ENCODE measurements at places on chromosomes 6 and 20.

- DNase-seq, result peak; percentile 47
Observed at GRCh38 chr6:52503851-52504781, 72.7 kb downstream of the TRAM2 start.

DNA sequence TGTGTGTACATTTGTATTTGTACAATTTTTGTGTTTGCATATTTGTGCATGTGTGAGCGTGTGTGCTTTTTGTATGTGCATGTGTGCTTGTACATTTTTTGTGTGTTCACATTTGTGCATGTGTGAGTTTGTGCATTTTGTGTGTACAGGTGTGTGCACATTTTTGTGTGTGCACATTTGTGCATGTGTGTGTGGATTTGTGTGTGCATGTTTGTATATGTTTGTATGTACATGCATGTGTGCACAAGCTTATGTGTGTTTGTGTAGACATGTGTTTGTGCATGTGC lies 28.9 kb downstream of the PRR18 start:
- no peak for DNase-seq

- no peak for DNase-seq
Observed at GRCh38 chr6:169229615-169230321, 23.9 kb downstream of the THBS2 start.

DNA sequence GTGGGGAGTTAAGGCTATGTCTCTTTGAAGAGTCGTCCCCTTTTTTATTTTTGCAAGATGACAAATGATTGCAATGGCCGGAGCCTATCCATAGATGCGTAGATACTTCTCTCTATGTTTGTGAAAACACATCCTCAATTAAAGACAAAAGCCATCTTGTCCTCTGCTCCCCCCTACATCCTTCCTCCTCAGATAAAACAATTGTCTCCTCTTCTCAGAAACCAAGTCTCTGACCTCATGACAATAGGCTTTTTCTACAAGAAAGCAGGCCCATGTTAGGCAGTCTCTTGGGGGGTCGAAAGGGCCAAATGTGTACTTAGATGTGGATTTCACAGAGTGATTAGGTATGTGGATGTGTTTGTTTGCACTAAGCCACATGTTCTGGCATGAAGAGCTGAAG lies 51.1 kb upstream of the SSTR4 start:
- no peak for DNase-seq

DNA sequence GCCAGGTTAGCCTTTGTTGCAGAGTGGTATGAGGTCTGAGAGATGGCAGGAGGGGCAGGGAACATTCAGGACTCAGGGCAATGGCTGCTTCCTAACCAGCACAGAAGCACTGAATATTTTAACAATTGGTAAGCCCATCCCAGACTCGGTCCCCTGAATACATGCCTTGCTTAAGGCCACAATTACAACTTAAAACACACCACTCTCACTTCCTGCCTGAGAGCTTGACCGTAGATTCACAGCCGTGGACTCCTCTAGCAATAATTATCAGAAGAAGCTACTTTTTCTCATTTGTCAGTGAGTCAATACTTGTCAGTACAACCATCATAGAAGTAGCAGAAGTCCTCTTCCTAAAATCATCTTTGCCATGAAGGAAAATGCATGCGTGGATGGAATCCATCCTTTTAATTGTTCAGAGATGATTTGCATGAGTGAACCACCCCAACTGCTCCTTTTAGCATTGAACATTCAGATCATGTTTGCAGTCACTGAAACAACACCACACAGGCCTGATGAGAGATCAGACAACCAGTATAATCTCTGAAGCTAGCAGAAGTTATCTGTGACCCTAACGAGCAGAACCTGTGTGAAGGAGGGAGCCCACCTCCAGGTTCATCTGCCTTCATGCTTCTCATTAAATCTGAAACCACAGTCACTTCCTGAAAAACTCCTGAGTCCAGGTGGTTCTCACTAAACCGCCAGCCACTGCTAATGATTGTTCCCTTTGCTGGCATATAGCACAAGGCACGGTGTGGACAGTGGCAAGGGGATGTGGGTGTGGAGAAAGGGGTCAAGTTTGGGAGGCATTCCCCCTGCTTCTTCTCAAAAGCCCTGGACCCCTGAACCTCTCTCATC lies 333.9 kb upstream of the CNR1 start:
- no peak for DNase-seq

DNA sequence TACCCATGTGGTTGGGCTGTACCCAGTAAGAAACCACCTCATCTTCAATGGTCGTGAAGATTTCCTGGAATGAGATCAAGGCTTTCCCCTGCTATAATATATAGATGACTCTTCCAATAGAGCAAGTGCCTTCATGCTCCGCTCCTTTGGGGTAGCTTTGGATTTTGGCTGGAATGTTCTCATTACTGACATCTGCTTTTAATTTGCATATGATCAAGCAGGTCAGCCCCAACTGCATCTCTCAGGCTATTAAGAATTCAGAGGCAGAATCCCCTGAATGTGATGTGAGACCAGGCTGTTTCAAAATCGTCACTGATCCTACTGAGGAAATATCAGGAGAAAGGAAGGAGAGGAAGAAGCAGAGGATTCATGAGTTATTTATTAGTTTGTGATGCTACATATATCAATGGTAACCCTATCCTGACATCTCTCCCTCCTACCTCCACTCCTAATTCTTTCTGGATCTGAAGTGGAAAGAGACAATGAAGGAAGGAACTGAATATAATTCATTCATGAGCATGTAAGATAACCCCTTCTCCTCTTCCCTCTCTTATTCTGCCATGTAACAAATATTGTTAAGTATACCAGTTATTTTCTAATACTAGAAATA lies 47.6 kb upstream of the FUCA2 start:
- DNase-seq, result no peak

DNA sequence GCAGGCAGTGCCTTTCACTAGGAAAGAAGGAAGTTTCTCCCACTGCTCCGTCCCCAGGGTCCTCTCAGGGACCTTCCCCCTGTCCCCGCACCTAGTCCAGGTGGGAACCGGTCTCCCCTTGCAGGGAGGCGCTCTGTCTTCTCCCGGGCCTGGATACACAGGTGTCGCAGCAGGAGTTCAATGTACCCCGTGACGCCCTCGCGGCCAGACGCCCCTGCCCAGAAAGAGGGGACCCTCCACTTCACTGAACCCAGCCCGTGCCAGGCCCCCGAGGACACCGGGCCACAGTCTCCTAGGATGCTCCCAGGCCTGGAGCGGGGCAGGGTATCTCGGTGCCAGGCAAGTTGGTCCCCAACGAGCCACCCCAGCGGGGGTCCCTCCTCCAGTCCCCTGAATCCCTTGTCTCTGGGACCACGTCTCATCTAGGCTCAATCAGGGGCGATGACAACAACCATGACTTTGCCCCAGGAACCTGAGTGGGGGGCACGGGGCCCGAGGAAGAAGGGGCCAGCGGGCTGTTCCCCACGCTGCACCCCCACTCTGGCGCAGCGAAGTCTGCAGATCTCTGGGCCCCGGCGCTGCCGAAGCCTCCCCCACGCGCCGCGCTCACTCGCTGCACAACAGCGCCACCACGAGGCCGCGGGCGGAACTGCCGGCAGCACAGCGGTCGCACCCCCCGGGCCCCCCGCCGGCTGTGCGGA lies 103.0 kb downstream of the EDN3 start:
- DNase-seq, result peak; percentile 97

- no peak for DNase-seq
Observed at GRCh38 chr6:119676961-119677360, 327.4 kb upstream of the MAN1A1 start.

- no peak for DNase-seq
Observed at GRCh38 chr20:46558511-46558959, 8.1 kb upstream of the OCSTAMP start.

GRCh38 chr6:52435345-52435744 lies 15.2 kb downstream of the EFHC1 start:
- DNase-seq, result no peak

DNA sequence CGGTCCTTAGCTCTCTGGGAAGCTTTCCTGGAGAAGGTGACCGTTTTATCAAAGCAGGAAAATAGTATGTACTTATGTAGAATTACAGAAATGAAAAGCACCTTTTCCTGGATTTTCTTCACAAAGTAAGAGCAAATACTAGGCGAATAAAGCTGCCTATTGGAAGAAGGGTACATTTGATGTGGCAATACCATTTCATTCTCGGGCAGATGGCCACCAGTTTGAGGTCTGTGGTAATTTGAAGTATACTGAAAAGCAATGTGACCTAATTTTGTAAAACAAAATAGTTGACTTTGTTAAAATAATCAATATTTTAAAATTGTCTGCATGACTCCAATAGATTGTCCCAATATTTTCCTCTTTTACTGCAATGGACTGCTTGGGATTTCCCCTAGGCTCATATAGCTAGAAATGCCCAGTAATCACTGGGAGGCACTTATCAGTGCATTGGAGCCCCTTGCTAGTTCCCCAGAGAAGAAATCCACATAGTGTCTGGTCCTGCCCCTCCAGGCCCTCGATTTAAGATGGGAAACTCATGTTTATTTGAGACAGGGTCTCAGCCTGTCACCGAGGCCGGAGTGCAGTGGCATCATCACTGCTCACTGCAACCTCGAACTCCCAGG lies 7.4 kb upstream of the UTRN start:
- DNase-seq, result no peak

DNA sequence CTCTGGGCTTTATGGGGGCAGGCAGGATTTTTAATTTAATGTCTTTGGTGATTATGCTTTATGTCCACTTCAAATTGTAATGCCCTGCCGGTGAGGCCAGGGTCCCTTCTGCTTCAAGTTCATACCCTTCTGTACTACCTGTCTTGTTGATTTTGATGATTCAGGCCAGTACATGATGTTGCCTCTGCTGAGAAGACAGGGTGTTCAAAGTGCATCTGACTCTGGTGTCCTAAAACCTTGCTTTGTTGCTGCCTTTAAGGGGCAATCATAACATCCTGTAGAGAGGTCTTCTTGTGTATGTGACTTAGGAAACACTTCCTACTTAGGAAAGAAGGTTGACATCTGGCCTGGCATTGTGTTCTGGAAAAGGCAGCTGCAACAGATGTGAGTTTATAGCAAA lies 113.2 kb downstream of the TMEM170B start:
- DNase-seq, result no peak

DNA sequence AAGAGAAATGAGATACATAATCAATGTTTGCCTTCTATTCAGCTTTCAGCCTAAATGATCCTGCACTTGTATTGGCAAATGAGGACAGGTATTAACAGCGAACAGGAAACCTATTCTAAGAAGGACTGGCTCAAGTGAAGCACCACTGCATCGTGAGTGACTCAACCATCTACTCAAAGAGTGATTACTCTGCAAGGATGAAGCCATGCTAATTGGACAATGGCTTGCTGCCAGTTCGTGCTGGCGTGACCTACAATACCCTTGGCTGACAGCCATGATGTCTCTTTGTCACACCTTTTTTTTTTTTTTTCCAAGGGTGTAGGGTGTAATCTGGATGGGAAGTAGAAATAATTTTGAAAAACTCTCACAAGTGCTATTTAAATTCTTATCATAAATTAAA lies 104.9 kb downstream of the GJA10 start:
- DNase-seq, result peak; percentile 73

DNA sequence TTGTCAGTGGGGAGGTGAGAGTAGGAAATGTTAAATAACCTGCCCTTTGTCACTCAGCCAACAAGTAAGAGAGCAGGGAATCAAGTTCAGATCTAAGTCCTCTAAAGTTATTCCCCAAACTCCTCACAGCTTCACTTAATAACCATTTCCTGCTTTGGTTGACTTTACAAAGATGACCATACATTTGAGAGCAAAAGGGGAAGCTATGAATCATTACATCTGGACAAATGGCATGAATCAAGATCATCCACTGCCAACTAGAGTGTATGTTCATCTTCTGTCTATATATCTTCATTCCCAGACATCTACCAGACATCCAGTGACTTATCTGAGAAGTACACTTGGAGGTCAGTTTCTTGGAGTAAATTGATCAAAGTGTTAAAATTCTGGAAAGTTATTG lies 15.1 kb upstream of the HIVEP2 start:
- DNase-seq, result no peak

GRCh38 chr6:42104095-42104803 lies 38.2 kb downstream of the C6orf132 start:
- DNase-seq, result peak; percentile 55

DNA sequence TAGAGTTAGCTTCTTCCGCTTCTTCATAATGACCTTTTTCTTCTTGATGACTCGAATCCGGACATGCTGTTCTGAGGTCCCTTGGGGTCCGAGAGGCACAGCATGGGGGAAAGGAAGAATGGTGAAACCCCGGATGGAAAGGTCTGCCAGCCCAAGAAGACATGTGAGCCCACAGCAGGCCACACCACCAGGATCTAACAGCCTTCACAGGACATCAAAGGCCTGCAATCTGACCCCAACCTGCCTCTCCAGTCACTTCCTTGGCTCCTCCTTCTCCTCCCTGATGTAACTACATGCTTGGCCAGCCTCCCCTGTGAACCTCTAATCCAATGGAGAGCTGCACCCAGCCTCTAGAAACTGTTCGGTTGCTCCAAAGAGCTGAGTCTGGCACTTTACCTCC lies 1.6 kb downstream of the CPXM1 start:
- no peak for DNase-seq

- no peak for DNase-seq
Observed at GRCh38 chr6:148407372-148407771, 64.7 kb downstream of the SASH1 start.

- no peak for DNase-seq
Observed at GRCh38 chr6:141610741-141611140, 522.0 kb upstream of the GJE1 start.

DNA sequence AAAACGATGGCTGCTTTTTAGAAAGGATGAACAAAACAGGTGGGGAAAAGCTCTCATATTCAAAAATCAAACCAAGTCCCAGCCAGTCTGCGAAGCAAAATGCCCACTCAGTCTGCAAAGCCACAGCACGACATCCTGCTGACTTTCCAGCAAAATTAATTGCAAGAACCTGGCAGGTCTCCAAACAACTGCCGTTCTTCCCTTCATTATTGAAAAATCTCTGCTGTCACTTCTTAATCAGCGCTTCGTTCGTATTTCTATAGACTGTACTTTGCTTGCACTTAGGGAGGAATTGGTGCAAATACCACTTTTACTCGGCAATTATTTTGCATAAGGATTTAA lies 222.4 kb downstream of the CBLN4 start:
- no peak for DNase-seq

GRCh38 chr20:37341632-37342031 lies 4.3 kb upstream of the SRC start:
- DNase-seq, result no peak

DNA sequence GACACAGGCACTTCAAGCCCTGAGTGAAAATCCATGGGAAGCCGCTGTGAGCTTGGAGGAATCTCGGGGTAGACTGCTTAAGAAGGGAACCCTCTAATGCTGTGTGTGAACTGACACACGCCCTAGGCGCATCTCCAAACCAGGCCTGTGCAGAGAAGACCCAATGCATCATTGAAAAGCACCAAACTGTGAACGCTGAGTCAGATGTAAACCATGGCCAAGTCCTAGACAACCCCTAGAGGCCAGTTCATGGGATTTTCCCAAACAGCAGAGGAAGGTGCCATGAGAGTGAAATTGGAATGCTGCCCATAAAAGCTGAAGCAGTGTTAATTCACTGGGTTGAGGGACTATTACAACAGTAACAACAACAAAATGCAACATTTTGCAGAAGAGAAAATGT lies 296.5 kb downstream of the SMOC2 start:
- no peak for DNase-seq

DNA sequence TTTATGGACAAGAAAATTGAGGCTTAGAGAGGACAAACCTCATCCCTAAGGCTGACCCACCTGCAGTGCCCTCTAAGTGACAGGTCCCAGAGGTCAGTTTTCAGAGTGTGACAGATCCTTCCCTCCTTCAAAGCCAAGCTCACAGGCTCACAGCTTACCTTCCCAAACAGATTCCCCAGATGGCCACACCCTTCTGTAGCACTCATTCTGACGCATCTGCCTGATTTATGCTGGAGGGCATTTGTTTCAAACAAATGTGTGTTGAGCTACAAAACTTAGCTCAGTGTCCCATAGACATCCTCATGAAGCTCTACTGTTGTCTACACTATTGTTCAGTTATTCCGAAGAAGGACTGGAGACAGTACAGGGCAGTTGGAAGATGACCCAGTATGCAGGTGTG lies 60.6 kb upstream of the RIN2 start:
- DNase-seq, result no peak

Data from D341Med (cell line).